ENCODE measurements at places on chromosomes 5 and 9. TPM values are rescaled to one million over a fixed set of nuclear protein-coding genes. Genes with fewer than 3 reads are reported as not detected.

GRCh38 chr5:80119372-80119771 is 84.2 kb downstream of the THBS4 start:
- no peak for DNase-seq

Gene MARCOL
- not detected for polyA plus RNA-seq

Gene NTNG2
- 0.59 TPM for polyA plus RNA-seq

Gene OSTF1
- 70.2 TPM for polyA plus RNA-seq

All from right lung (tissue), 10 donors.